Small intestine (tissue), 16 donors: ENCODE measurements at places on chromosomes 1 and 21. TPM values are rescaled to one million over a fixed set of nuclear protein-coding genes. Genes with fewer than 3 reads are reported as not detected.

The P3R3URF gene
- polyA plus RNA-seq, result not detected

DNA sequence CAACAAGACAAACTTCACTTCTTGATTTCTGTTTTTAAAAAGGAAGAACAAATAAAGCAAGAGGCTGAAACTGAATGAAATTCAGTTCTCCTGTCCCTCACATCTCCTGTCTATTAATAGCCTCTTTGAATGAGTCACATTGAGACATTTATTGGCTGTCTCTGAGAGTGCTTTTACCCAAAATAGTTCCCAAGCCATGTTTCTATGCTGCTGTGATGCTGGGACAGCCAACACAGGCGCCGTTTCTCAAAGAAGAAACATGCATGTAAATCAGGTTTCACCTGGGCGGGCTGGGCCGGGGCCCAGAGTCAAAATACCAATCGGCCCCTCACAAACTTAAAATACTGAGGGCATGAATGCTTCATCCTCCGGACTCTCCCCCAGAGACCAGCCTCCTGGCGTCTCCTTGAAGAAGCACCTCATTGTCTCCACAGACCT is 105.2 kb downstream of the EDEM3 start:
- DNase-seq, result no peak

DNA sequence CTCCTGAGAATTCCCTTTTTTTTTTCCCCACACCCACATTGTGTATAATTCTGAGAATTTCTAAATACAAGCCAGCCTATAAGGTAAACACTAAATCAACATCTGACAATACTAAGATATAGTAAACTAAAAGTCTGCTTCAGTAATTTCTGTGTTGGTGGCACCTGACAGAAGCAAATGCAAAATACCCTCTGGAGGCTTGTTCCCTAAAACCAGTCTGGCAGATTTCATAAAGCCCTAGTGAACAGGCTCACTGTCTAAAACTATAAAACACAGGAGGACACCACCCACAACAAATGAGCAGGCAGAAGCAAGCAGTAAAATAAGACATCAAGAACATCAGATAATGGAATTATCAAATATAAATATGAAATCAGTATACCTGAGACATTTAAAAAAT is 11.5 kb downstream of the TRIM33 start:
- DNase-seq, result no peak

DNA sequence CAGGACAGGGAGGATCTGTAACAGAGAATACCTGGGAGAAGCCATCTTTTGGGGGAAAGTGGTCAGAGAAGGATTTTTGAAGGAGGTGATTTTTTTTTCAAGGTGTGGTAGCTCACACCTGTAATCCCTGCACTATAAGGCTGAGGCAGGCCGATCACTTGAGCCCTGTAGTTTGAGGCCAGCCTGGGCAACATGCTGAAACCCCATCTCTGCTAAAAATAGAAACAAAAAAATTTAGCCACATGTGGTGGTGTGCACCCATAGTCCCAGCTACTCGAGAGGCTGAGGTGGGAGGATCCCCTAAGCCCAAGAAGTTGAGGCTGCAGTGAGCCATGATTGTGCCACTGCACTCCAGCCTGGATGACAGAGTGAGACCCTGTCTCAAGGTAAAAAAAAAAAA is 67.4 kb upstream of the ARTN start:
- no peak for DNase-seq
